ENCODE measurements at places on chromosomes 3 and 15.
A peak's percentile ranks its signal among the peaks of the same experiment; 100 is the strongest.

GRCh38 chr3:105691633-105692032 lies 177.2 kb downstream of the CBLB start:
- no peak for DNase-seq

DNA sequence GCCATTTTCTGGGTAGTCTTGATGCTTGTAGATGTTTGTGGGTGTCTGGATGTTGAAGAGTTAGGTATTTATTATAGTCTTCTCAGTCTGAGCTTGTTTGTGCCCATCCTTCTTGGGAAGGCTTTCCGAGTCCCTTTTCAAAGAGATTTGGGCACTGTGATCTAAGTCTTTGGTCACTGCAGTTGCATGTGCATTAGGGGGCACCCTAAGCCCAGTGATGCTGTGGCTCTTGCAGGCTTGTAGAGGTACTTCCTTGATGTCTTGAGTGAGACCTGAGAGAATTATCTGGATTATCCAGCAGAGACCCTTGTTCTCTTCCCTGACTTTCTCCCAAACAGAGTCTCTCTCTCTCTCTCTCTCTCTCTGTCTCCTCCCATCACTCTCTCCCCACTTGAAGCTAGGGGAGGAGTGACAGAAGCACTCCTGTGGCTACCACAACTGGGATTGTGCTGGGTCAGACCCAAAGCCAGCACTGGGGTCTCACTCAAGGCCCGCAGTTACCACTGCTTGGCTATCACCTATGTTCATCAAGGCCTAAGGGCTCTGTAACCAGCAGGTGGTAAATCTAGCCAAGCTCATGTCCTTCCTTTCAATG lies 68.5 kb downstream of the TMCO5A start:
- peak; percentile 72 for DNase-seq

- no peak for DNase-seq
Measured at GRCh38 chr3:77191640-77192039, 151.7 kb downstream of the ROBO2 start.

- DNase-seq: no peak
Measured at GRCh38 chr3:28700728-28701127, 352.1 kb upstream of the AZI2 start.

DNA sequence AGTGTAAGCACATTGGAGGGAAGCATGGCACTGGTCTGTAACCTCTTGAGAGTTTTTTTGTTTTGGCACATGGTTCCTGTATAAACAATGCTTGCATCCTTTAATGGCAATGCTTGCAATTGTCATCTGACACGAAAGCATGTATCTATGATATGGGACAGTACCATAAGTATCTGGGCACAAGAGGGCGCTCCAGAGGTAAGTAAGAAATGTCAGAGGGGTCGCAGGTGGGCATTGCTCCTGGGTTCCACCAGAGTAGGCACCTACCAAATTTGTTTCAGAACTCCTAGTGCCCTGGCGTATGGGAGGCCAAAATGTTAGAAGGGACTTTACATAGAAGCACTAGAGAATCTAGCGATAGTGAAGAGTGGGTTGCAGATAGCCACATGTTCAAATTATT lies 58.7 kb upstream of the BCHE start:
- no peak for DNase-seq
